ENCODE measurements at places on chromosomes 12 and 14. TPM values are rescaled to one million over a fixed set of nuclear protein-coding genes. Genes with fewer than 3 reads are reported as not detected.

DNA sequence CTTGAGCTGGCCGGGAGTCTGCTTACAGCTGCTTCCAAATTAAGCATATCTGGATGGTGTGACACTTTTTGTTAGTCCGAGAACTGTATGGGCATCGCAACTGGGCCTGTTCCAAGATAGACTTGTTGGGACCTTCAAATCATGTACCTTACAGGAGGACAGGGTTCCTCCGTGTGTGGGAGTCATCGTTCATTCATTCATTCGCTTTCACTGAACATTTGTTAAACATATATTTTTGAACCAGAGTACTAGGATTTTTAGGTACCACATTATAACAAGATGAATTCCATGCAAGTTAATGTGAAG lies 387 bp upstream of the IPO8 start:
- DNase-seq, result no peak

GRCh38 chr12:13979772-13980378 lies 1.5 kb downstream of the GRIN2B start:
- DNase-seq, result no peak

- no peak for DNase-seq
Measured at GRCh38 chr12:92827836-92828431, 101.2 kb downstream of the EEA1 start.

GRCh38 chr14:38201137-38201828 lies 6.4 kb upstream of the SSTR1 start:
- DNase-seq, result no peak

DNA sequence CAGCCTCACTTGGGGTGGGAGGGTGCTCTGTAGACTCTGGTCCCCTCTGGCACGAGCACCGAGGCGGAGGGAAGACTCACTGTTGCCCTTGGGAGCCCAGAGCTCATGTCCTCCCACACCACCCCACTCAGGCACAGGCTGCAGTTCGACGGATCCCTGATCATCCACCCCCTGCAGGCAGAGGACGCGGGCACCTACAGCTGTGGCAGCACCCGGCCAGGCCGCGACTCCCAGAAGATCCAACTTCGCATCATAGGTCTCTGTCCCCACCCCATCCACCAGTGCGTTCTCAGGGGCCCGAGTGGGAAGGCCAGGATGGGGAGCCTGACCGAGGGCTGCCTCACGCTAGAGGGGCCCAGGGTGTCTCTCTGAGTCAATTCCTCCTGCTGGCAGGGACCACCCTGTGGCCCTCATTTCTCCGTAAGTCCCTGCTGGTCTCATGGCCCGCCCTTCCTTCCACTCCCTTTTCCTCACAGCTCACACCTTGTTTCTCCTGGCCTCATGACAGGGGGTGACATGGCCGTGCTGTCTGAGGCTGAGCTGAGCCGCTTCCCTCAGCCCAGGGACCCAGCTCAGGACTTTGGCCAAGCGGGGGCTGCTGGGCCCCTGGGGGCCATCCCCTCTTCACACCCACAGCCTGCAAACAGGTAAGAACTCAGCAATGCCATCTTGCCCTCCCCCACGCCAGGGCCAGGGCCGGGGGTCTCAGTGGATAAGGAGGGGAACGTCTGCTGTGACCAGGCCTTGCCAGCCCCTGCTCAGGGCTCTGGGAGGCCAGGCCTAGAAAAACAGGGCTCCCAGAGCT lies 27.0 kb downstream of the PAPLN start:
- DNase-seq, result no peak

- peak; percentile 80 for DNase-seq
Measured at GRCh38 chr14:68627868-68628604, 164.8 kb downstream of the ZFP36L1 start.

- DNase-seq, result no peak
Measured at GRCh38 chr12:132404951-132405741, 75.8 kb upstream of the GALNT9 start.

DNA sequence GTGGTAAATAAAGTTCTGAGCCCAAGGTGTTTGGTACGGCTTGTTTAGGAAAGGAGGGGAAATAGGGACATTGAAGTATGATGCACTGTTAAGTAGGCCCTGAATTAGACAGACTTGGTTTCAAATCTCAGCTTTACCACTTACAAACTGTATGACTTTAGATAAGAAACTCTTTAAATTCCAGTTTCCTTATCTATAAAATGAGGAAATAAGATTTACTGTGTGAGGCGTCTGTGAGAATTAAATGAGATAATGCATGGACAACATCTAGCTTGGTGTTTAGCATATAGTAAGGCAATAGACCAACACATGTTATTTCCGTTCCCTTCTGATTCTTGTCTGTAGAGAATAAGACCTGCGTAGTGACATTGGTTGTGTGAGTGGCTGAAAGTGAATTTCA lies 7.0 kb downstream of the NCKAP1L start:
- no peak for DNase-seq

DNA sequence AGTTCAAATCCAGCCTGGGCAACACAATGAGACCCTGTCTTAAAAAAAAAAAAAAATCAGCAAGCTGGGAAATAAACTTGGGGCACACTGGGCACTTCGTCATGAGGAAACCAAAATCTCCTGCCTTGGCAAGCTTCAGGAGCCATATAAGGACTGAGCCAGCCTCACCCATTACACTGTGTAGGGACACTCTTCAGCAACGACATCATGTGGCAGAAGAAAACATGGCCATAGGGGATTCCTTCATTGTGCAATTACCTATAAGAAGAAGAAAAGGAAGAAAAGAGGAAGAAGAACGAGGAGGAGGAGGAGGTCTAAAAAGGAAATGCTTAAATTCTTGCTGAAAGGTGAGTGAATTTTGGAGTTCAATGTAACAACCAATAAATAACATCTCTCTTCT lies 26.1 kb upstream of the IFNG start:
- DNase-seq, result no peak

GRCh38 chr12:77407931-77408330 lies 342.6 kb upstream of the E2F7 start:
- no peak for DNase-seq

GRCh38 chr12:13195250-13195649 lies 1.3 kb upstream of the EMP1 start:
- DNase-seq, result no peak

DNA sequence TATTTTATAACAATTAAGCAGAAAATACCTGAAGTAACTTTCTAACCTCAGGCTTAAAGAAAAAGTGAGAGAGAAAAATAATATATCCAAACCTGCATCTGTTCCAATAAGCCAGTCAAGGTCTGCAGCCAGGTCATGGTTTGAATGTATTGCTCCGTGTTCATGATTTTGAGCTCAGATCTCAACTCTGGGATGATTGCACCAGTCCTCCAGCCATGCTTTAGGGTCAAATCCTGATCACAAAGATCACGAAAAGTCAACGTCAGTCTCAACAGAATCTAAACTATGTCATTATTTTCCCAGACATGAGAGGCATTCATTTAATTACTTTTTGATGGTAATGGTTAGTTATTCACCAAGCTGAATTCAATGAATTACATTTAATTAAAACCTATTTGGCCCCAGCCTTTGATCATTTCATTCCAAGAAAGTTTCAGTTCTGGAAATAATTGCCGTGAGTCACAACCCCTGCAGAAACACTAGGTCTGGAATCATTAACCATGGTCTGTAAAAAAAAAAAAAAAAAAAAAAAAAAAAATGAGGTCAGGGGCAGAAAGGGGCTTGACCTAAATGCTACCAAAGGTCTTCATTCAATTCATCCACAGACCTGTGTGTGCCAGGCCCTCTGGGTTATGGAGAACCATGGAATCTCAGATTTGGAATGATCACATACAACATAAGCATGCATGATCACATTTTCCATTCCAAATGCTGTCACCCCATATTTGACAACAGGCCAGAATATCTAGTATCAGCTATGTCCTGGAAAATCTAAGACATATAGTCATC lies 55.6 kb downstream of the NT5DC3 start:
- DNase-seq, result no peak

DNA sequence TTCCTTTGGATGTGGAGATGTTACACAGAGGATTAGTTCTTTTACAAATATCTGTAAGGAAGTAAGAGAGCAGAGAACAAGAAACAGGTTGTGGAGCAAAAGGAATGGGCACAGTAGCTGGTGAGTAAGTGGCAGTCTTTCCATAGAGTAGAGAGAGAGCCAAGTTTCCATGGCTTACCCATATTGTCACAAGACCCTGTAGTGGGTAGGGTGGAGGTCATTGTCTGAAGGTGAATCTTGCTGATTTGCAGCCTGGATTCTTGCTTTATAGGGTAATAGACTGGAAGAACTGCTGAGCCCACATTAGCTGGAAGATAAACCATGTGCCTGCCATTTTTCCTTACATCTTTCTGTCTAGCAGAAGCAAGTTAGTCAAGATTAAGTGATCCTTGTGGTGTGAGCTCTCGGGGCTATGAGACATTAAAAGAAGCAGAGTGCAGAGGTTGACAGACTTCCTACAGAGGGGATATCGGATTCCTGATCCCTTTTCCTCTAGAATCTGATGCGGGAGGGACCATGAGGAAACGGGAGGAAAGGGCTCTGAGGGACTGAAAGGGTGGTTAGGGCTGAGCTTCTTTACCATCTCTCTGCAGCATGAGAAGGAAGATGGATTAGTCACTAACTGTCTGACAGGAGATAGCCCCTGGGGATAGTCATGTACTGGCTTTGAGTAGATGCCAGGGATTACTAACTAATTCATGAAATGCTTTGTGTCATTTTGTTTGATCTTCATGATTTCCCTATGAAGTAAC lies 44.0 kb upstream of the LRTM2 start:
- no peak for DNase-seq

- DNase-seq, result no peak
Measured at GRCh38 chr12:105431537-105432100, 101.1 kb downstream of the C12orf75 start.

The EPYC gene
- total RNA-seq, result not detected

The TBX5 gene
- not detected for total RNA-seq

The NYNRIN gene
- 9.8 TPM for total RNA-seq

The MANSC1 gene
- 2.4 TPM for total RNA-seq

The INHBE gene
- total RNA-seq, result not detected

The CACNB3 gene
- total RNA-seq, result 41.6 TPM

The PTHLH gene
- not detected for total RNA-seq

The BCAT1 gene
- 48.5 TPM for total RNA-seq

The P2RX7 gene
- 1.2 TPM for total RNA-seq

All from frontal cortex (tissue), 4 donors.